ENCODE measurements at places on chromosomes 16 and 17.

- no peak for DNase-seq
These were observed 11.8 kb downstream of the SLC16A3 start for GRCh38 chr17:82240506-82241182.

DNA sequence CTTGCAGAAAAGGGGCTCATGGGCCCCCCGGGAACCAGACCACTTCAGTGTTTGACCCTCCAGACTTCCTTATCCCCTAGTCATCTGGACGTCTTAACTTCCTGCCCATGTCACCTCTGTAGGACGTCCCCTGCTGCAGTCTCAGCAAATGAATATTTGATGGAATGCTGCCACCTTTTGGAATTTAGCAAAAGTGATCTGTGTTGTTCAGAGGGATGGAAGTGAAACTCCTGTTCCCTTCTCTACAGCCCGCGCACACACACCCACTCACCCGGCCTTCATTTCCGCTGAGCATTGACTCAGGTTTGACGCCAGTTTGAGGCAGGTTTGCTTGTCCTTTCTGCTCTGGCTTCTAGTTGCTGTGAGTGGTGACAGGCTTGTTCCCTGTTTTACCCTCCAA is 507.2 kb upstream of the EEF2KMT start:
- DNase-seq = no peak

- DNase-seq = no peak
These were observed 8.9 kb downstream of the SPG7 start for GRCh38 chr16:89517128-89517527.

GRCh38 chr17:42287977-42288802 is at the start of gene STAT5A:
Gene STAT5A (plus strand): TSS chr17:42288498. CDS start chr17:42289412, 914 bp downstream.
- DNase-seq = peak; percentile 29

DNA sequence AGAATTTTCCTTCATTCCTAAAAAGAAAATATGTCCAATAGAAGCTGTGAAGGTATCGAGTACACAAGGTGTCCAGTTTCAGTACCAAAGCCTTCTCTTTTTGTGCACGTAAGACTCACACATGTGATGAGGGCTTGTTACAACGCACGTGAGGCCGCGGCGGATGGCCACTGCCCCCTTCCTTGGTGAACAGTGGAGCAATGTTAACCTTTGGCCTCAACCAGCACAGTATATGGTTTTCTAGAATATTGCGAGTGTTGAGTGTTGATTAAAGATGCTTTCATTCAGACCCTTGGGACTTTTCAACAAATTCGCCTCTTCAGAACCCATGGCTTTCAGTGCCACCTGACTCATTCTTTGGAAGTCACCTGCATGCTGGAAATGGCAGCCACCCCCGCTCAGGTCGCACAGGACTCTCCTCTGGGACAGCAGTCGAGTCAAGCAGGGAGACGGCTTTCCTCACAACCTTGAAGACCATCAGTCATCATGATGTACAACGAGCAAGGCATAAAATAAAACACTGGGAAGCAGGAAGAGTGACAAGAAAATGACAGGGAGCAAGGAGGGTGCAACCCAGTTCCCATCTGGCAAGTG is 14.5 kb downstream of the MAP1LC3B start:
- no peak for DNase-seq

GRCh38 chr17:59503500-59503899 is 61.9 kb upstream of the DHX40 start:
- no peak for DNase-seq

GRCh38 chr17:35116845-35117244 is 2.8 kb downstream of the RAD51D start:
- DNase-seq = no peak

DNA sequence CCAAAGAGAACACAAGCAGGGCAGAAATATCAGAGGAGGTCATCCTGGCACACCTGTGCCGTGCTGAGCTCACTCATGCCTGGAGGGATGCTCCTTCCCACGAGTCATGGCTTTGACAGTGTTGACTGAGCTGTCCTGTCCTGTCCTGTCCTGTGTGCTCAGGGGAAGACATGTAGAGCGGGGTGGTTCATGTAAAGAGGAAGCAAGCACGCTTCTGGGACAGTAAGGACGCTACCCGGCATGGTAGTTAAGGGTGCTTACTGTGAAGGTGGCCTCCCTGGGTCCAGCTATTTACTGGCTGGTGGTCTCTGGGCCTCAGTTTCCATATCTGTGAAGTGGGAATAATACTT is 398 bp downstream of the LGALS9 start:
- no peak for DNase-seq

DNA sequence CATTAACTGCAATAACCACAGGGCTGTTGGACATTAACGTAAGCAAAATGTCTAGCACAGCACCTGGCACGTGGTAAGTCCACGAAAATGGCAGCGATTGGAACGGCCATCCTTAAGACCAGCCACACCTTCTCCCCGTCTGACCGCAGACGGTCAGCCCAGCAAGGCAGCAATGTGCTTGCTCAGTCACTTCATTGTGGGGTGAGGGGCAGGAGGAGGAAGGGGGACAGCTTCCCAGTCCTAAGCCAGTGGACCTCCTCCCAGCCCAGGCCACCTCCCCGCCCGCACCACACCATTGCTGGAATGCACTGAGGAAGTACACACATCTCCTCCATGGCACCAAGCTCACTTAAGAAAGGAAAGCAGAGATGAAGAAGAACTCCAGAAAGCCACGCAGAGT is 8.6 kb upstream of the MYLK3 start:
- no peak for DNase-seq

DNA sequence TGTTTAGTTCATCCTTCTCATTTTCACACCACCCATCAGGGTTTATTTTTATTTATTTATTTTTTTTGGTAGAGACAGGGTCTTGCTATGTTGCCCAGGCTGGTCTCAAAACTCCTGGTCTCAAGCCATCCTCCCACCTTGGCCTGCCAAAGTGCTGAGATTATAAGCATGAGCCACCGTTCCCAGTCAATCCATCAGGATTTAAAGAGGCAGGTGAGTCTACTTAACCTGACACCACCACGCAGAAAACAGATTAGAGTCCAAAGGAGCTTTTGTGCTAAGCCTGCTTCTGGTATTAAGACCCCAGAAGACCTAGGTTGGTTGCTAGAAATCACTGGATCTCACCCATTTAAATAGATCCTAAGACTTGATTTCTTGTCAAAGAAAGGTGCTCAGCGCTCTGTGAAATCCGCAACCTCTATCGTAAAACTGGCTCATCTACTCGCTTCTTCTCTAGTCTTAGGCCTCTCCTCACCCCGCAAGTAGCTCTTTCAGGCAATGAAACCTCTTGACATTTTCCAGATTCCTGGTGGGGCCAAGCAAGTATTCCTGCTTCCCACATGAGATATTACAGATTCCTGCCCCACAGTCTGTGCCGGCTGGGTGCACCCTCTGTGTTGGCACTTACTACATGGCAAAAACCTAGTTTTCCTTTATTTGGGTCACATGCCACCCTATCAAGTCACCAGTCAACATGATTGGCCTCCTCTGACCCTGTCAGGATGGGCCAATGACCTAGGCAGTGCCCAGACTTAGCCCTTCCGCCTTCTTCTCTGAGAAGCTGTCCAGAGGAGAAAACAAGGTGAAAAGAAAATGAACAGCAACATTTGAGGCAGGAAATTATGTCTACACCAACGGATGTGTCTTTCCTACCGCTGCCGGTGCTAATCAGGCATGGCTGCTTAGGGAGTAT is 9.0 kb downstream of the PITPNA start:
- no peak for DNase-seq

GRCh38 chr17:43983196-43983514 is 21.3 kb upstream of the NAGS start:
- no peak for DNase-seq

DNA sequence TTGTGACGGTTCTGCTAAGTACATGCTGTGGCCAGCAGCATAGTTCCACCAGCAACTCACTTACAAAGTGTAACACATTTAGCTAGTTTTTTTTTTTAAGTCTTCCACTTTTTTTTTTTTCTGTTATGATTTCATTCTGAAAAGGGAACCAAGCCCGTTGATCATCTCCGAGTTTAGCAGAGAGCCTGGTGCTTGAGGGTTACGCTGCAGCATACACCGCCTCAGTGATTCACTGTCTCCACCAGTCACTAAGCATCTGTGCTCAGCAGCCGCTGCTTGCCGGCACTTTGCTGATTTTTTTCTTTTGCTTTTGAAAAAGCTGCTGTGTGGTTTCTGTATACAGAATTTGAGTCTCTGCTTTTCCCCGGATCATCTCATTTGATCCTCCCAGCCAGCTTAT is 194.5 kb upstream of the CDH13 start:
- no peak for DNase-seq

- no peak for DNase-seq
These were observed 15.5 kb upstream of the CRISPLD2 start for GRCh38 chr16:84804326-84804725.

GRCh38 chr16:13921328-13921727 is 1.4 kb downstream of the ERCC4 start:
- DNase-seq = no peak

- no peak for DNase-seq
These were observed 48.6 kb downstream of the ABCA8 start for GRCh38 chr17:68906638-68907037.
